ENCODE measurements at places on chromosomes 12 and 14. TPM values are rescaled to one million over a fixed set of nuclear protein-coding genes. Genes with fewer than 3 reads are reported as not detected.

RFX4 gene
- not detected for total RNA-seq

GRCh38 chr12:43861840-43862150 lies 25.9 kb downstream of the TMEM117 start:
- no peak overlapping the region for H3K4me3 ChIP-seq
- no peak for DNase-seq
- no peak overlapping the region for H3K27ac ChIP-seq
- H3K36me3 ChIP-seq = no peaks in the 10 kb centered on the region
- H3K4me1 ChIP-seq = no peaks in the 10 kb centered on the region

DNA sequence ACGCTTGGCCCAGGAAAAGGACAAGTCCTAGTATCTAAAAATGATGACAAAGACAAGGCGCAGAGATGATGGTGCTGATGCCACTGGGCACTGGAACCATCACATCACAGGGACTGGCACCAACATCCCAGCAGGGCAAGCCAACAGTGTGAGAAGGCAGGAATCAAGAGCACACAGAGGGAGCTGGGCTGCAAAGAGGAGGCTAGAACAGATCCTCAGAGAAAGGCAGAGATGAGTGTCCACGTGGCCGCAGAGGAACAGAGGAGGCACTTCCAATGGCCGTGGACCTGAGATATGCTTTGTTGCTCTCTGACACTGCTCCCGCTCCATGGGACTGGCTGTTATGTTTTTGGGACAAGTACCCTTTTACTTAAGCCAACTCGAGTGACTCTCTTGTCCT lies 17.9 kb downstream of the FOXN3 start:
- H3K4me1 ChIP-seq = peaks cover 48% of the 10 kb centered on the region
- H3K27ac ChIP-seq = peak overlapping the region; percentile 73
- H3K4me3 ChIP-seq = no peak overlapping the region
- no peak for DNase-seq

- H3K27me3 ChIP-seq = no peaks in the 10 kb centered on the region
- no peaks in the 10 kb centered on the region for H3K36me3 ChIP-seq
- no peak for DNase-seq
Measured at GRCh38 chr14:43706900-43707299, 800.2 kb downstream of the FSCB start.

DNA sequence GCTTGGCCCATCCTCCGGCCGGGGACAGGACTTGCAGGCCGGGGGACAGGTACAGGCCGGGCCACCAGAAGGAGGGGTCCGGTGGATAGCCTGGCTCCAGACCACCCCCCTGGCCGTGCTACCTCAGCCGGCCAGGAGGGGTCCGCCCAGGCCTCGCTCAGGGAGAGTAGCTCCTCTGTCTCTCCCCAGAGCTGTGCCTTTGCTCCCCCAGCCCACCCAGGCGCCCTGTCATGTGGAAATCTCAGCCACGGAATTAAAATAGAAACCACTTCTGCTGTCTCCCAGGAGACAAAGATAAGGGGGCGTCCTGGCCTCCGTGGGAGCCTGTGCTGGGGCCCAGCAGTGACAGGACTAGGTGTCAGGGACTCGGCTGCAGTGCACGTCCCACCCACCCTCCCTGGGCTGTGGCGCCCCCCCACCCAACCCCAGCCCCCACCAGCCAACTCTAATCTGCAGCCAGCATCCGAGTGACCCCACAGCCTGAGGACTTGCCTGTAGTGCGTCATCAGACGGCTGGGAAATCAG lies 3.3 kb upstream of the CRIP2 start:
- H3K36me3 ChIP-seq = no peaks in the 10 kb centered on the region
- H3K27ac ChIP-seq = peak overlapping the region; percentile 53
- H3K4me1 ChIP-seq = peaks cover 6% of the 10 kb centered on the region
- no peaks in the 10 kb centered on the region for H3K27me3 ChIP-seq

All from adrenal gland (tissue), 19 donors.